Melanocyte of skin (primary cell): ENCODE measurements at places on chromosomes 3 and 15. TPM values are rescaled to one million over a fixed set of nuclear protein-coding genes. Genes with fewer than 3 reads are reported as not detected.

Gene UROC1
- total RNA-seq = not detected in 2 replicates

Gene MAGEF1
- 17.9 and 22.0 TPM in 2 replicates for total RNA-seq

Gene MCCC1
- total RNA-seq = 21.6 and 29.9 TPM in 2 replicates

Gene SLC6A1
- not detected in 2 replicates for total RNA-seq
